Spinal cord (tissue), 10 donors: ENCODE measurements at places on chromosomes 12 and 14. TPM values are rescaled to one million over a fixed set of nuclear protein-coding genes. Genes with fewer than 3 reads are reported as not detected.
A peak's percentile ranks its signal among the peaks of the same experiment; 100 is the strongest.

DNA sequence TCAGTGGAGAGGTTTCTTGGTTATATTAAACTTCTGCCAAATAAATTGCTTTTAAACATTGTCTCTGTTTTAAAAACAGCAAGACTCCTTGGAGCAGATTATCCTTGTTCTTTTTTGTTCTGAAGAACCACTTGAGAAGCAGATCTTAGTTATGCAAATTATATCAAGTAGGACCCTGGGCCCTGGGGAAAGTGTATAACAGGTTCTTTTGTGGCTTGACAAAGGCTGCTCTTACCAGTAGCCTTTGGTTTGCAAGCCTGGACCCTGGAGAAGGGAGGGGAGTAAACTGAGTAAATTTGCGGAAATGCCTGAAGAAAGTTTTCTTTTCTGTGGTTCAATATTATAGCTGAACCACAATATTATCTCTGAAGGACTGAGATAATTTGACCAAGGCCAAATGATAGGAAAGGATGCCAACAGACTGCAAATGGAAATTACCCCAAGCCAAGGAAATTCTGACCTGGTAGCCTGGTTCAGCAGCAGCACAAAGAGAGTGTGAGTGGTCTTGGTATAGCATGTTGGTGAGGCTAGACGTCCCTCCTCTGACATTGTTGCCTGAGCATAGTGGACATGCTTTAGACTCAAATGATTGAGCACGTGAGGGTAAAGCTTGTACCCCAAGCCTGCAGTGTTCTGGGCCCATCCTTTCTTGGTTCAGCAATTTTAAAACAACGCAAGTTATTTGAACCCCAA, 30.4 kb upstream of the SIX1 start:
- no peaks in the 10 kb centered on the region for H3K4me1 ChIP-seq
- H3K27ac ChIP-seq, result no peak overlapping the region
- no peaks in the 10 kb centered on the region for H3K27me3 ChIP-seq
- DNase-seq, result no peak

- H3K4me1 ChIP-seq, result no peaks in the 10 kb centered on the region
- H3K27me3 ChIP-seq, result no peaks in the 10 kb centered on the region
- H3K4me3 ChIP-seq, result no peak overlapping the region
- no peak overlapping the region for H3K27ac ChIP-seq
- H3K36me3 ChIP-seq, result no peaks in the 10 kb centered on the region
Measured at GRCh38 chr14:66117600-66117999, 368.6 kb upstream of the CCDC196 start.

DNA sequence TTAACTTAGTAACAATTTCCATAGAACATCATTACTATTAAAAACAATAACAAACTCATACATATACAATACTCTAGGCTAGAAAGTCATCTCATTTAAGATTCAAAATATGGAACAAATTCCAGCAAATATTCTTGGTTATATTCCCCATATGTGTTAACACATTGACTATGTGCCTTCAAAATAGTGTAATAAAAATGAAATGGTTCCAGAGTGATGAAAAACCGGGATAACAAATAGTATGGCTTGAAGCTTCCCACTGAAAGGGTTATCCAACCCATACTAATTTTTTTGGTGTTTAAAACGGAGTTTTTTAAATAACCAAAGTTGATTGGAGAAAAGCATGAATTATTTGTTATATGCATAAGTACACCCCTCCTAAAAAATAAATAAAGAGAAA, 5.3 kb downstream of the LRIG3 start:
- H3K4me1 ChIP-seq, result peaks cover 6% of the 10 kb centered on the region
- H3K36me3 ChIP-seq, result no peaks in the 10 kb centered on the region
- no peak for DNase-seq
- H3K27me3 ChIP-seq, result peaks cover 8% of the 10 kb centered on the region
- no peak overlapping the region for H3K4me3 ChIP-seq
- H3K27ac ChIP-seq, result peak overlapping the region; percentile 95

DNA sequence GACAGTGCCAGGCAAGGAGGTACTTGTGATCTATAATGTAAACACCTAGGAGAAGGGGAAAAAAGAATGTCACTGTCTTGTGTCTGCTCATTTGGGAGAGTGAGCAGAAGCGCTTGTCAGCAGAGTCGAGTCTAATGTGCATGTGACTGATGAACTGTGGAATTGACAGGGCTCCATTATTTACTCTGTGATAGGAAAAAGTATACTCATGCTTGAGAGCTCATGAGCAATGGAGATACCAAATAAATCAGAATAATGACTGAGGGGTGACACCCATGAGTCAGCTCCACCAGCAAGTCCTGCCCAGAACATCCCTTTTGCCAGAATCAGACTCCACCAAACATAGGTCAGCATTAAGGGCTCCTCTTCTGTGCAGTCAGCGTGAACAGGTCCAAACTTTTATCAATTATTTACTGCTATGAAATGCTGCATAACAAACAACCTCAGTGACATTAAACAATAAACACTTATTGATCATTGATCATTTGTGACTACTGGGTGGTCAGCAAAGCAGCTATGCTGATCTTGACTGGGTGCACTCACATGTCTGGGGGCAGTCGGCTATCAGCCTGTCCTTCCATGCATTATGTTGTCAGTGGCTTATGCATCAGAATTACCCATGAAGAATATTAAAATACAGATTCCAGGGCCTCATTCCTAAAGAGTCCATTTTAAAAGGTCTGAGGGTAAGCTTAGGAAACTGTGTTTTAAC, 29.2 kb upstream of the WSCD2 start:
- H3K4me1 ChIP-seq, result no peaks in the 10 kb centered on the region
- H3K4me3 ChIP-seq, result no peak overlapping the region
- H3K36me3 ChIP-seq, result no peaks in the 10 kb centered on the region
- H3K27ac ChIP-seq, result no peak overlapping the region
- DNase-seq, result no peak

PPP1R12A gene
- total RNA-seq, result 165 TPM

DNA sequence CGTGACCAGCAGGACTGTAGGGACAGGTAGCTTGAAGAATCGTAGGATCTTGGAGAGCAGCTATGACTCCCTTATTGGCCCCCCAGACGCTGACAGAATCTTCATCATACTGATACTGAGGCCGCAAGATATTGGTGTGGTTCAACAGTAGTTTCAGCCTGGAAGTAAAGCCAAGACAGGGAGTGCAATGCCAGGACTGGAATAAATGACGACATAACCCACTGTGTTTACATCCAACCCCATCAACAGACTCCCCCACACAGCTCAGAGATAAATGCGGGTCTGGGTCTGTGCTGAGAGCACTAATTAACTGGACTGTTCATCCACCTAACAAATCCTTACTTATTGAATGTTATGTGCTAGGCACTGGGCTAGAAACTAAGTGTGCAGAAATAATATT, 16.6 kb downstream of the NOXRED1 start:
- no peak overlapping the region for H3K27ac ChIP-seq
- no peak for DNase-seq
- H3K4me1 ChIP-seq, result no peaks in the 10 kb centered on the region
- no peak overlapping the region for H3K4me3 ChIP-seq

- H3K4me3 ChIP-seq, result no peak overlapping the region
- peaks cover 10% of the 10 kb centered on the region for H3K4me1 ChIP-seq
- H3K36me3 ChIP-seq, result no peaks in the 10 kb centered on the region
Measured at GRCh38 chr12:50529345-50529744, 24.6 kb downstream of the DIP2B start.

SLC4A8 gene
- total RNA-seq, result 10.9 TPM
